NCI-H187 treated with DMSO at 0.1 percent for 48 hours (cell line): ENCODE measurements at places on chromosomes 7 and 10.

DNA sequence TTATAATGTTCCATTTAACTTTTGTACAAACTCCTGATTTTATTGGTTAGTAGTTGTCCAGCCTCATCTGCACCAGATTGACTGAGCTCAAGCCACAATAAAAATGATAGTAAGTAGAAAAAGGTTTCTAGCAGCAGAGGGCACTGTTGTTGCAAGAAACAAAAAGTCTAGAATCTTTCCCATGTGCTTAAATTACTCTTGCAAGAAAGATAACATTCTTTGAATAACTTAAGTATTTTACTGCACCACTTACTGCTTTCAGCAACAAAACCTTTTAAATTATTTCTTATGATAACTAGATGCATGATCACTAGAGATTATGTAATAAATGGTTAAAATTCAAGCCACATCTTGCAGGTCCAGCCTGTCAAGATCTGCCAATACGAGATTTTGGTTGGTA, 27.0 kb downstream of the LMOD2 start:
- DNase-seq = no peak

GRCh38 chr10:12719365-12719764, 282.1 kb downstream of the CCDC3 start:
- DNase-seq = no peak

GRCh38 chr7:95577137-95577536, 19.2 kb downstream of the PDK4 start:
- no peak for DNase-seq

DNA sequence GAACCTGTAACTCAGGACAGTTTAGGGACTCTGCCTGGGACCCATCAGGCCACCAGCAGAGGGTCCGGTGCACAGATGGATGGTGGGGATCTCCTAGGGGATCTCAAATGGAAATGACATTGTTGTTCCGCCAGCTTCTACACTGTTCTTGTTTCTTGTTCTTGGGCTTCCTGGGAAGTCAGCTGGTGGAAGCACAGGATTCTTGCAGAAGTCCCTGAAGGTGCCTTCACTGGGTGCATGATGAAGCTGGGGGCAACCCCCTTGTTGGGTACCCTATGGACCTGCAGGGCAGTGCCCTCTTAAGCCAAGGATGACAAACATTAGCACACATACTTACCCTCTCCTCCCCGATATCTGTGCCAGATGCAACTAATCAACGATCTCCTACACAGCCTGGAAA, 18.6 kb downstream of the SFTPD start:
- no peak for DNase-seq
